Astrocyte of the spinal cord (primary cell): ENCODE measurements at places on chromosomes 11 and 22.

DNA sequence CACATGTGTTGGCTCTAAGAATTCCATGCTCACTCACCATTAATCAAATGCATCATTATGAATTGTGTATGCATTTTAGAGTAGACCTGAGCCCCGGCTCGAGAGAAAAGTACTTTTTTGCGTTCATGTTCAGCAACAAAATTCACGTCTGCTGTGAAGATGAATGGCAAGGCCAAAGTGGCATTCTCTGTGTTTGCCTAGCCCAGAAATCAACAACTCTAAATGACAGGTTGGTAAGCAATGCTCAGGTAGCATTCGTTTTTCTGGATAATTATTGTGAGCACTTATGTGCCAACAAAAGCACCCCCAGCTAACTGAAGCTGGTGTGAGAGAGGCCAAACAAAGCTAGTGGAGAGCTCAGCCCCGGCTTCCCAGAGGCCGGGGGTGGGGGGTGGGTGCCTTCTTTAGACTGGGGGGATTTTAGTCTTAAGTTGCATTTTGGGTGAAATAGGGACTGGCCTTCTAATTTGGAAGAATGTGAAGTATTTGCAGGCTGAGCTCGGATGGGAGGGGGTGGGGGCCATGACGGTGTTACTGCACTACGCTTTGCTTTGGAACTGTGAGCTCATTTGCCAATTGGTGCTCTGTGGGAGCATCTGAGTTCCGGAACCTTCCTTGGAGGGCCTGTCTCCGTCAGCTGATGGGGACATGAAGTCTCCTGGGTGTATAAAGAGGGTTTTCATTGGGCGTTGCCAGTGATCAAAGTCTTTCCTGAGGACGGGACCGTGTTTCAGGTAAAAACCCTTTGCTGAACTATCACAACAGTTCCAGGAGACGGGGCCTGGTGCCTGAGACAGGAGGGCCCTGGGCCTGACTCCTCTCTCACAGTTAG lies 29.0 kb upstream of the ALX4 start:
- DNase-seq = no peak

- DNase-seq = no peak
Observed at GRCh38 chr11:118417801-118418200, 16.4 kb downstream of the ATP5MG start.

DNA sequence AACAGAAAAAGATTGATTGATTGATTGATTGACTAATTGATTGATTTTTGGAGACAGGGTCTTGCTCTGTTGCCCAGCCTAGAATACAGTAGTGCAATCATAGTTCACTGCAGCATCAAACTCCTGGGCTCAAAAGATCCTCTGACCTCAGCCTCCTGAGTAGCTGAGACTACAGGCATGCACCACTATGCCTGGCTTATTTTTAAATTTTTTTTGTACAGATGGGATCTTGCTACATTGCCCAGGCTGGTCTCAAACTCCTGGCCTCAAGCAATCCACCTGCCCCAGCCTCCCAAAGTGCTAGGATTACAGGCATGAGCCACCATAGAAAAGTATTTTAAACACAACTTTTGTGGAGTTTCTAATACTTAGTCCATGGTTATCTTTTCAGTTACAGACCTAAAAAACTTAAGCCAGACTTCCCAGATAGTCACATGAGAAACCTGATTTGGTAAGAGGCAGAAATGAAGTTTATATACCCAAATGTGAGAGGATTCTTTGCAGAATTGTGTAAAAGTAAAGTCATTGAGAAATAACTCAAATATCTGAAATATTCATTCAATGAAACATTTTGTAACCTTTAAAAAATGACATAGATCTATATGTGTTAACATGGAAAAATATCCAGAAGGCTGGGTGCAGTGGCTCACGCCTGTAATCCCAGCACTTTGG lies 186.5 kb downstream of the SWAP70 start:
- no peak for DNase-seq

GRCh38 chr22:50084614-50085021 lies 608 bp downstream of the MLC1 start:
- DNase-seq = no peak

DNA sequence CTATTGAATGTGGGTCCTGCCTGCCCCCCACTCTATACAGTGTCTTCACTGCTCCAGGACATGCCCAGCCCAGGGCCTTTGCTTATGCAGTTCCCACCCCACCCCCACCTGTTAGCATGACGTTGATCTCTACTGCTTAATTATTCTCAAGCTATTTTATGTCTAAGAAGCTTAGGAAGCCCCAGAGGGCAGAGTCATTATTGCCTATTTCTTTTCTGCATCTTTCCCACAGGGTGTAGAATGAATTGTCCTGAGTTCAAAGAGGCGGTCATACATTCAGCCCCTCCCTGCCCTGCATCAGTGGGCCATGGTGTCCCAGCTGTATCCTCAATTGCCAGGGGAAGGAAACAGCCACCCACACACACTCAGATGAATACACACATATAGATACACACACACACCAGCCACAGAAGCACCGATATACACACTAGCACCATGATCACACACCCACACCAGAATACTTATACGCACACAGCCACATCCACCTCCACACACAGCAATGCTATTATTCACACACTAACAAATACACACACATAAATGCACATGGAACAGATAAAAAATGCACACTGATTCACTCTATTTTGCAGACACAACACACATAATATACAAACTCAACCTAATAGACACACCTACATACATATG lies 1.5 kb downstream of the PDE2A start:
- DNase-seq = no peak

DNA sequence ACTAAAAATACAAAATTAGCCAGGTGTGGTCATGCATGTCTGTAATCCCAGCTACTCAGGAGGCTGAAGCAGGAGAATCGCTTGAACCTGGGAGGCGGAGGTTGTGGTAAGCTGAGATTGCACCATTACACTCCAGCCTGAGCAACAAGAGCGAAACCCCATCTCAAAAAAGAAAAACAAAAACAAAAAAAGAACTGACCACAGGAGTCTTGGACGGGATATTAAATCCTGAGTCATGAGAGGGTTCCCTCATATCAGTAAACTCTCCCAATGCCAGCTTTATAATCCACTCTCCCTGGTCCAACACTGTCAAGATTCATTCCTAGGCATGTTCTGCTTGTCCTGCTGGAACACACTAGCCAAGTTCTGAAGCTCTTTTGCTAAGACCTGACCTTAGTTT lies 61.5 kb upstream of the EP300 start:
- peak; percentile 78 for DNase-seq

GRCh38 chr11:455566-456147 lies 5.6 kb downstream of the PTDSS2 start:
- no peak for DNase-seq

- DNase-seq = peak; percentile 98
Observed at GRCh38 chr11:76782531-76783293, 444 bp upstream of the TSKU start.

- no peak for DNase-seq
Observed at GRCh38 chr22:46150655-46151477, 540 bp downstream of the PPARA start.

DNA sequence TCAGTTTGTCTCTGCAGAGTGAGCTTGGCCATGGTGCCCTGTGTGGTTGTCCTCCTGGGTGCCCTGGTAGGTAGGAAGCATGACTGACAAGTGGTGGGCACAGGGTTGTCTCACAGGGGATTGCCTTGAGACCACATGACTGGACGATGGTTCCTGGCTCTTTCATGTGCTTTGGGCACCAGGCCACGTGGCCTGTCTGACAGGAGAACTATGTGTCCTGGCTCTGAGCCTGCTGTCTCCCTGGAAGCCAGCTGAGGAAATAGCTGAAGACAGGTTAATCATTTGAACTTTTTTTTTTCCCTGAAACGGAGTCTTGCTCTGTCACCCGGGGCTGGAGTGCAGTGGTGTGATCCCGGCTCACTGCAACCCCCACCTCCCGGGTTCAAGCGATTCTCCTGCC lies 93.2 kb downstream of the LDLRAD3 start:
- peak; percentile 47 for DNase-seq

- DNase-seq = peak; percentile 44
Observed at GRCh38 chr11:1139441-1140083, 18.2 kb upstream of the MUC5AC start.

GRCh38 chr22:42145175-42145574 lies 14.6 kb upstream of the CYP2D6 start:
- DNase-seq = no peak

DNA sequence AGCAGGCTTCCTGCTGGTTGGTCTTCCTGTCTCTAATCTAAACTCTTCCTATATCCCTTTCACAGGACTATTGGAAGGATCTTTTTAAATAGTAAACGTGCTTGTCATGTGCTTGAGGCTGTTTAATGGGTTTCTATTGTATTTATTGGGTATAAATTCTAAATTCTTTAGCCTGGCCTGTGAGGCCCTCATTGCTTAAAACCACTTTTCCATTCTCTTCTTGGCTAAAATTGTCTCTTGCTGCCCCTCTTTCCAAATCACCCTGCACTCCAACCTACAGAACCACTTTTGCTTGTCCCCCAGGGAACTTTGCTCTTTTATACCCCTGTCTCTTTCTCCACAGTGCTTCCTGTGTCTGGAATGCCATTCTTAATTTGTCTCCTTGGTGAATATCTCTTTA lies 46.4 kb upstream of the MUC15 start:
- no peak for DNase-seq

DNA sequence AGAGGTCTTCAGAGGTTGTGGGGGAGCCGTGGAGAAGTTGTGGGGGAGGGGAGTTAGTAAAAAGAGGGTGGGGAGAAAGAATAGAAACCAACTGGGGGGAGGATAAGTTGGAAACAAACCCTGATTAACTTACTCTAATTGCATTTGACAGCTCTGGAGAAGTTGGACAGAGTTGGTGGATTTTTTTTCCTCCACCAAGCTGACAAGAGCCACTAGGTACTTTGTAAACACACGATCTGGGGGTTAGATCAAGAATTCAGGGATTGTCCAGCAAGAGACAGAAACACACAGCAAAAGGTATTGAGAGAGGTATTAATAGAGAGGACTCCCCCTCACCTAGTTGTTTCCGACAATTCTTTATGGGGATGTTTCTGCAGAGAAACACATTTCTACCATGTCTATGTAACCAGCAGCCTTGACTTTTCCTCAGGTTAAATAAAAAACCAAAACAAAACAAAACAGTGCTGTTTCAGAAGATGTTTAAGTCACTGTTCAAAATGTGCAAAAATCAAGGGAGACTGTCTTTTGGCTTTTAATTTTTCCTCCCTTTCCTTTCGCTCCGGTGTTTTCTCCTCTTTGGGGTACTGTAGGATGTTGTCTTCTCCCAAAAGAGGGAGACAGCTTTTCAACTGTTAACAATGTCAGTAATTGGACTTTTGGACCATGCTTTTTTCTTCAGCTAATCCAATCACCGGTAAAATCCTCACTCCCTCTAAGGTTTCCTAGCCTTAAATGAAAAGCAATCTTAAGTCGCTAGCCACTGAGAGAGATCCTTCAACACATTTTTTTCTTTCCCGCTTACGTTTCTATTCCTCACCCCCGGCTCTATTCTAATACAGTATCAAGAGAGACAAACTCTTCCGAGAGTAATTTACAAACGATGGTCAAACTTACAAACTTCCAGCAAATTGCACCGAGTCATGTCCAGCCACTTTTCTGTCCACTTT lies 708 bp downstream of the MAML2 start:
- DNase-seq = no peak

DNA sequence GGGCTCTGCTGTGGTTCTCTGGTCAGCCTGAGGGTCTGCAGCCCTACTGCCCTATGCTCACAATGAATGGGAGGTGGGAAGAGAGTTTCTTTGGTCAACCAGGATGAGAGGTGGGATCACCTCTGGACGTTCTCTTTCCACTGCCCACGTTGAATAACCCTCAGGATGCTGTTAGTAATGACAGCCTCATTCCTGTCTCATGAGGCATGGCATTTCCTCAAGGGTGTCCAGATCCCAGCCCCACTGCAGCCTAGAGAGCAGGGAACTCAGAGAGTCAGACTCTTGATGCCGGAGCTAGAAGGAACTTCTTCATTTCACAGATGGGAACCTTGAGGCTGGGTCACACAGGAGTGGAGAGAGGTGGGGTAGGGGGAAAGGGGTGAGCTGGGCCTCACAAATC lies 196.0 kb downstream of the CEP164 start:
- peak; percentile 1 for DNase-seq

GRCh38 chr11:108838792-108839105 lies 173.9 kb downstream of the DDX10 start:
- no peak for DNase-seq

DNA sequence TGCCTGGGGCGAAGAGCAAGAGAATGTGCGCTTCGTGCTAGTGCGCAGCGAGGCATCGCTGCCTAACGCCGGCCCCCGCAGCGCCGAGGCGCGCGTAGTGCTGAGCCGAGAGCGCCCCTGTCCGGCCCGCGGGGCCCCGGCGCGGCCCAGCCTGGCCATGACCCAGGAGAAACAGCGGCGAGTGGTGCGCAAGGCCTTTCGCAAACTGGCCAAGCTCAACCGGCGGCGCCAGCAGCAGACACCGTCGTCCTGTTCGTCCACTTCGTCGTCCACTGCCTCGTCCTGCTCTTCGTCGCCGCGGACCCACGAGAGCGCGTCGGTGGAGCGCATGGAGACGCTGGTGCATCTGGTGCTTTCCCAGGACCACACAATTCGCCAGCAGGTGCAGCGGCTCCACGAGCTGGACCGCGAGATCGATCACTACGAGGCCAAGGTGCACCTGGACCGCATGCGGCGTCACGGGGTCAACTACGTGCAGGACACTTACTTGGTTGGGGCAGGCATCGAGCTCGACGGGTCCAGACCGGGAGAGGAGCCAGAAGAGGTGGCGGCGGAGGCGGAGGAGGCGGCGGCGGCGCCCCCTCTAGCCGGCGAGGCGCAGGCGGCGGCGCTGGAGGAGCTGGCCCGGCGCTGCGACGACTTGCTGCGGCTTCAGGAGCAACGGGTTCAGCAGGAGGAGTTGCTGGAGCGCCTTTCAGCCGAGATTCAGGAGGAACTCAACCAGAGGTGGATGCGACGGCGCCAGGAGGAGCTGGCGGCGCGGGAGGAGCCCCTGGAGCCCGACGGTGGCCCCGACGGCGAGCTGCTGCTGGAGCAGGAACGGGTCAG lies 1.0 kb downstream of the RASSF10 start:
- DNase-seq = no peak

DNA sequence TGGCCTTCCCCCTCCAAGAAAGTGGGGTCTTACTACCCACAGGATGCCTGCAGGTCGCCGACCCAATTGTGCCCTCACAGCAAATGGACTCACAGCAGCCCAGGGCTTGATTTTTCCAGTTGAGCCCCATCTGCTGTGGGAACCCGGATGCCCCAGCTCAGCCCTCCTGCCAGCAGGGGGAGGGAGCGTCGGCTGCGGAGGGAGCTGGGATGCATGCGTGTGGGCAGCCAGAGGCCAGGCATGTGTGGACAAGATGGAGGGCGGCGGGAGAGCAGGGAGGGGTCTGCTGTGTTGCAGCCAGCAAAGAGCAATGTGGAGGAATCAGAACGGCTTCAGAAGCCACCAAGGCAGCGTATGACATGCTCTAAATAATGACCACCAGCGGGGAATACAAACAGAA lies 41.0 kb upstream of the EIF3D start:
- no peak for DNase-seq

- peak; percentile 8 for DNase-seq
Observed at GRCh38 chr11:115924744-115925567, 420.7 kb upstream of the CADM1 start.

- peak; percentile 56 for DNase-seq
Observed at GRCh38 chr11:61004180-61004611, 32.7 kb downstream of the CD6 start.
